M059J (cell line): ENCODE measurements at places on chromosomes 7 and 10.

DNA sequence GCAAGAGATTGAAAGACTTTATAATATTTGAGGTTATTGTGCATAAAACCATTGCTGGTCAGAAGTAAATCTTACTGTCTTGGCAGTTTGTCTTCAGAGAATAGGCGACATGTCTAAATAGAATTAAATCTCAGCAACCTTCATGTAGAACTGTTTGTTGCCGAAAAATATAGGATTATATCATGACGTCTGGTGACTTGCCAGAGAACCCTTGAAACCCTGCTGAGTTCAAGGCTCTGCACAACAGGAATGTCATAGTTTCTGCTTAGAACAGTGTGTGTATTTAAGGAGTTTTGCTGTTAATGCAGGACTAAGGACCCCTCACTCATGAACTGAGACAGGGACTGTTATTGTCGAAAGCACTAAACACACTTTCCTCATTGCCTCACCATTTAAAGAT, 206.4 kb upstream of the ETV1 start:
- DNase-seq: no peak

GRCh38 chr7:26284995-26285632, 6.5 kb upstream of the SNX10 start:
- peak; percentile 42 for DNase-seq

DNA sequence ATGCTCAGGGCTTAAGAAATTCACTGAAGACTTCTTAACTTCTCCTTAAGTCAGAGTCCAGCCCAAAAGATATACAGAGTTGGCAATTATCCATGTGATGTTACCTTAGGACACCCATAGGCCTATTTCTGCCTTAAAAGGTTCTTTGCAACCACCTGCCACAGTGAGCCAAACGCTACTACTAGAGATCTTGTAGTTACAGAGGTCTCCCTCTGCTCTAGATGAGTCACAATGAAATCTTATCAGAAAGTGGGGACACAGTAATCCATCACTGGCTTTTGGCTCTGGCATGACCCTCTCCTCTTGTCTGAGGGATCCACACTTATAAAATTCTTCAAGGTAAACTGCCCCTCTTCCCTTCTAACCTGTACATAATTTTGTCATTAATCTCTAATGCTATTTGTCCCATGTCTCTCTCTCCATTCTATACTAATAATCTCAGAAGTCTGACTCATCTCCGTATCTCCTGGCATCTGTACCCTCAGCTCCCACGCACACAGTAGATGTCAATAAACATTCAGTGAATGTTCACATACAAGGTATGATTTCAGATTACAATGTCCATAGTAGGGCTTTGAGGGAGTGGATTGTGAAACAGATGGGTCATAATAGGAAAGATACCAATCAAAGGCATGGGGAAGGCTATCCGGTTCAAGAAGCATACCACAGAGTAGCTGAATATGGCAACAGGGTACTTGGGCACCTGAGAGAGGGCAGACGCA, 112.1 kb downstream of the SGMS1 start:
- peak; percentile 73 for DNase-seq

DNA sequence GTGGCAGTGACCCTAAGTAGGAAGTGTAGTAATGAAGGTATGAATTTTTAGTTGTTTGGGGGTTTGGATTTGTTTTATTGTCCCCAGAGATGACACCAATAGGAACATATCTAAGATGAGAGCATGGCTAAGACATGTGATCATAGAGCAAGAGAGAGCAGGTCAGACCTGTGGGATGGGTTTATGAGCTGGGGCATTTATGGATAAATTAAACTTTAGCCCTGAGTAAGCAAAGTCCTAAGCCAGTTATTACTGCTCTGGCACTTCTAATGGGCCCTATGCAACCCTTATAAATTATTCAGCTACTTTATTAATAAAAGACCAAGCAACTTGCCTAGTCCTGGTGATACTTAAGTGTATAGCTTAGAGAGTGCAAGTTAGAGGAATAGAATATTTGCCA, 85.1 kb downstream of the LRRC4 start:
- DNase-seq: no peak
